Hindlimb muscle (tissue), 1 donor: ENCODE measurements at places on chromosomes 16 and 17.

GRCh38 chr17:32940706-32941390 is 12.9 kb downstream of the TMEM98 start:
- DNase-seq = no peak

DNA sequence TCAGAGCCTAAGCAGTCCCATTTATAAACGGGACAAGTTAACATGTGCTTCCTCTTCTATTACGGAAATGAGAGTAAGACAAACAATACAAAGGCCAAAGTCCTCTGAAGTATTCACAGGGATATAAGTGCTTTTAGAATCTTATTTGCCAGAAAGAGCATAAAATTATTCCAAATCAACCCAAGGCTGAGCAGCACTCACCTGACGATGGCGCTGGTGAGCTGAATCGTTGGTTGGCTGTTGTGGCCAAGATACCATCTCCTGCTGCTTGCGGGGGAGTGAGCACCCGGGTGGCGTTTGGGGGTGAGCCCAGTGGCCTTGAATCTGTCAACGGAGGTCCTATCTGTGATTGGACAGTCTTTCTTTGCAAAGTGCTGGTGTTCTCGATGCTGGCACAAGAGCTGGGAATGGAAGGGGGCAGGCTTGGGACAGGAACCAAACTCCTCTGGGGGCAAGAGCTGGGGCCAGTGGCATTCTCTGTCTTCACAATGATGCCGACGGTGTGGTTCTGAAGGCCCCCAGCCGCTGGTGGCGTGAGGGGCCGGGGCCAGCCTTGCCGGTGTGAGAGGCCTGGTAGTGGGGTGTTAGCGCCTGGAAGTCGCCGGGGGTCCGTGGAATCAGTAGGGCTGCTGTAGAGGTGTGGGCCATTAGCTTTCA is 9.5 kb upstream of the DHRS13 start:
- no peak for DNase-seq

- no peak for DNase-seq
These were observed 371.9 kb downstream of the HS3ST3B1 start for GRCh38 chr17:14672830-14673229.

- DNase-seq = no peak
These were observed 219.9 kb downstream of the C16orf78 start for GRCh38 chr16:49593424-49594040.

DNA sequence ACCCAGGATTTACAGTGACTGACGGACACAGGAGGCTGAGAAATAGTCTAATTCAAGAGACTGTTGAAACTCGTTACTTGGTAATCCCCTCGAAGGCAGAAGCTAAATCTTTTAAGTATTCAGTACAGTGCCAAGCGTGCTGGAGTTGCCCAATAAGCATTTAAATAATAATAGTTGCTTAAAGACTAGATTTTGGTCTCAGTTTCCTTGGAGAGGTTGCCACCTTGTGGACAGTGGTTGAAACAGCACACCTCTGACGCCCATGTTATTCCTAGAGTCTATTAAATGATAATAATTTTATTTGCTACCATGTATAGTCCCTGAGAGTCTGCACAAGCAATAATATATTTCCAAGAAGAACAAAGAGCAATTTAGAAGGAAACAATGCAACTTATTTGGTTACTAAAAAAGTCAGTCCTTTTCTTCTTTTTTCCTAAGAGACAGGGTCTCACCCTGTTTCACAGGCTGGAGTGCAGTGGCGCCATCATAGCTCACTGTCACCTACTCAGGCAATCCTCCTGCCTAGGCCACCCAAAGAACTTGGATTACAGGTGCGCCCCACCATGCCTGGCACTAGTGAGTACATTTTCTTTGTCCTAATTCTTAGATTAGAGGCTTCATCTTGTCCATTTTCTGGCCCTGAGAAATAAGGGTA is 138.0 kb upstream of the NUDT7 start:
- peak; percentile 40 for DNase-seq

- DNase-seq = no peak
These were observed 37.8 kb downstream of the TMEM235 start for GRCh38 chr17:78268951-78269905.

- DNase-seq = peak; percentile 11
These were observed 33.8 kb upstream of the SBK1 start for GRCh38 chr16:28258567-28258966.

GRCh38 chr17:40694584-40694983 is 9.0 kb downstream of the KRT24 start:
- DNase-seq = no peak

DNA sequence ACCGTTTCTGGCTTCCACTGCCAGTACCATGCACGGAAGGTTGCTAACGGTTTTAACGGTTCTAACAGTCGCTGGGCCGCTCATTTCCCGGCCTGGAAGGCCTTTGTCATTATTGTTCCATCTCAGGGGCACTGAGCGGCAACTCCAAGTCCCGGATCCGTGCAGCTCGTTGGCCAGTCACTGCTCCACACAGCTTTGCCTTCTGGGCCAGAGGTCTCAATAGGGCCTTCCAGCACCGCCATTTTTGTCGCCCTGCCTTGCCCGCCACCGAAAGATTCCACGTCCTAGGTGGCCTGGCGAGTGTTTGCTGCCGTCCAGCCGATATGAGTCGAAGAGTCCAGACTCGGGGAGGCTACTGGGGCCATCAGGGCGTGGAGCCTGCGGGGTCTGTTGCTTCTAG is 30.3 kb upstream of the ATF7IP2 start:
- no peak for DNase-seq

- DNase-seq = no peak
These were observed 243.5 kb downstream of the GSG1L start for GRCh38 chr16:27819881-27820610.

DNA sequence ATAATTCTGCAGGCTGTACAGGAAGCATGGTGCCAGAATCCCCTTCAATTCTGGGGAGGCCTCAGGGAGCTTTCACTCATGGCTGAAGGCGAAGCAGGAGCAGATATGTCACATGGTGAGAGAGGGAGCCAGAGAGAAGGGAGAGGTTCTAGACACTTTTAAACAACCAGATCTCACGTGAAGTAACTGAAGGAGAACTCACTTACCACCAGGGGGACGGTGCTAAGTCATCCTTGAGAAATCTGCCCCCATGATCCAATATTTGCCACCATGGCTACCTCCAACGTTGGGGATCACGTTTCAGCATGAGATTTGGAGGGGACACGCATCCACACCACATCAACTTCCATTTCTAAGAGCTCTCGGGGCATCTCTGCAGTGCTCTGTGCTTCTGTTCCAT is 37.4 kb upstream of the GNA13 start:
- DNase-seq = no peak

GRCh38 chr17:74831444-74832146 is 28.1 kb downstream of the GRIN2C start:
- no peak for DNase-seq

- DNase-seq = no peak
These were observed 608 bp upstream of the COX10 start for GRCh38 chr17:14068542-14069250.

GRCh38 chr17:38428112-38428642 is at the start of gene ARHGAP23:
ARHGAP23 (plus strand) TSS chr17:38428464; CDS start chr17:38428486, 22 bp downstream.
- DNase-seq = no peak

- DNase-seq = no peak
These were observed 75.5 kb upstream of the GNG13 start for GRCh38 chr16:876041-876335.

DNA sequence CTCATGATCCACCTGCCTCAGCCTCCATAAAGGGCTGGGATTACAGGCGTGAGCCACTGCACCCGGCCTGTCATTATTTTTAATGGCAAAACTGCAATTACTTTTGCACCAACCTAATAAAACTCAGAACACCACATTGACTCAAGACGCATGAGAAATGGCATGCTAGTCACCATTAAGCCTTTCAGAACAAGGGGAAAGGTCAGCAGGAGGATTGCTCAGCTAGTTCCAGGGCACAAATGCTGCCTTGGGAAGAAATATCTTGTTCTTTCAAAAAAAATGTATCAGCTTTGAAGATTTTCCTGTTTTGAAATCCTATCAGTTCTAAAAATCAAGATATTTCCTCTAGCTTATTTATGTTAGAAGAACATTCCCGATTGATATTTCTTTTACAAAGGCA is 32.4 kb upstream of the CDYL2 start:
- DNase-seq = no peak

DNA sequence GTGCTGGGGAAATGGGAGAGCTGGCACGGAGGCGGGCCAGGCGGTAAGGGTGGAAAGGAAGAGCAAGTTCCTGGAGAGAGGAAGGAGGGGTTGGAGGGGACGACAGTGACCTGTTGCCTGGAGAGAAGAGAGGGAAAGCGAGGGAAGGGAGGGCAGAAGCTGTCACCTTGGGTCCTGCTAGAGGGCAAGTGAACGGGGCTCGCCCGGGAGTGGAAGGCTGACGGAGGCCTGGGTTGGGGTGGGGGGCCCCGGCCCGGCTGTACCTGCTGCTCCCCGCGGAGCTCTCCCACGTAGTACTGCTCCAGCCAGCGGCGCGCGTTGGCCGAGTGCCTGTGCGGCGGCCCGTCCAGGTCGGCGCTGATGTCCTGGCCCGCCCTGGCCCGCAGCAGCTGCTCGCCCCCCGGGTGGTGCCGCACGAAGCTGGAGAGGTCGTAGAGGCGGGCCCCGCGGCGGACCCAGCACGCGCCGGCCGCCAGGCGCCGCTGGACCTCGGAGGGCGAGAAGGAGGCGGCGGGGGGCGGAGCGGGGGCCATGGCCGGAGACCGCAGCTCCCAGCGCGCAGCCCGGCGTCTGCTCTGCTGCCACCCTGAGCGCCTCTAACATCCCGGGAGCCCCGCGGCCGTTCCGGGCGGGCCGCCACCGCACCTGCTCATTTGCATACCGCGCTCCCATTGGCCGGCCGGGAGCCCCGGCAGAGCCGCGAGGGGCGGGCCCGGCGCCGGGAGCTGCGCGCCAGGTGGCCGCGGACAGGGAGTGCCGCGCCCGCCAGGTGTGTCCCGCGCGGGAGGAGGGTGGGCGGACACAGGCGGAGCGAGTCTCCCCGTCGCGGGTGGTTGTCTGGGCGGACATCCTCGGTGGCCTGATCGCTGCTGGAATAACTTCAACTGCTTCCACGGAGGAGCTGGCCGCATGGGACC is at the start of gene FA2H:
Gene FA2H, minus strand, starts transcription at position 598 of the 917 bp plus-strand sequence. Its CDS starts 65 bp downstream, at position 533.
- DNase-seq = peak; percentile 38

DNA sequence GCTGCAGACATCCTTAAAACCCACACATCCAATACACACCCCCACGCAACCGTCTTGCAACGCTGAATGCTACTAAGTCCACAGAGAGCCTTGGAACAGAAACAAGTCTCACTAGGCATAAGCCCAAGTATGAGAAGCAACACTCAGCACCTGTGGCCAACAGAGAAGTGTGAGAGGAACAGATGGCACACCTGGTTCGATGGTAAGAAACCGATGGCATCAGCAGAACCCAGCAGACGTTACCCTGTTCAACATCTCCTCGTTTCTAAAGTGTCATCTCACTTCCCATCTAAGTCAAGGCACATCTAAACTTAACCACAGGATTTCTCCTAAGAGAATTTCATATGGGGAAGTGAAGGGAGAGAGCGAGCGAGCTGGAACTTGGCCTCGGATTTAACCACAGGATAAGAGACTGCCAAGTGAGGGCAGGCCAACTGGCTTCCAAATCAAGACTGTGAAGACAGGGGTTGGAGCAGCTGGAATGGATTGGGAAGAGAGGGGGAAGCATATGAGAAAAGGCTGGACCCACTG is 41.0 kb downstream of the NXPH3 start:
- peak; percentile 47 for DNase-seq

DNA sequence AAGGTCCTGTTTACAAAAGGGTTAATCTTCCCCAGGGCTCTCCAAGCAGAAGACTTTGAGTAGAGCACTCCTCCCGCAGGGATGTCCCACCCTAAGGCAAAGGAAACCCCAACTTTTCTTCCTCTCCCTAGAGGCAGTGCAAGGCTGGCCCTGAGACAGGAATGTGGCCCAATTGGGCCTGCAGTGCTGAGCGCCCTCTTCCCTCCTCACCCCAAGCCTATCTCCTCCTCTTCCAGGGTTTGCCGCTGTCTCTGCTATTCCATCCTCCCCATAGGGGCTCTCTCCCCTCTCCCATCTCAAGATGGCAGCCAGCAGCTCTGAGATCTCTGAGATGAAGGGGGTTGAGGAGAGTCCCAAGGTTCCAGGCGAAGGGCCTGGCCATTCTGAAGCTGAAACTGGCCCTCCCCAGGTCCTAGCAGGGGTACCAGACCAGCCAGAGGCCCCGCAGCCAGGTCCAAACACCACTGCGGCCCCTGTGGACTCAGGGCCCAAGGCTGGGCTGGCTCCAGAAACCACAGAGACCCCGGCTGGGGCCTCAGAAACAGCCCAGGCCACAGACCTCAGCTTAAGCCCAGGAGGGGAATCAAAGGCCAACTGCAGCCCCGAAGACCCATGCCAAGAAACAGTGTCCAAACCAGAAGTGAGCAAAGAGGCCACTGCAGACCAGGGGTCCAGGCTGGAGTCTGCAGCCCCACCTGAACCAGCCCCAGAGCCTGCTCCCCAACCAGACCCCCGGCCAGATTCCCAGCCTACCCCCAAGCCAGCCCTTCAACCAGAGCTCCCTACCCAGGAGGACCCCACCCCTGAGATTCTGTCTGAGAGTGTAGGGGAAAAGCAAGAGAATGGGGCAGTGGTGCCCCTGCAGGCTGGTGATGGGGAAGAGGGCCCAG is 1.0 kb downstream of the PRRT2 start:
- DNase-seq = no peak

- no peak for DNase-seq
These were observed 23.1 kb downstream of the SPHK1 start for GRCh38 chr17:76407509-76407908.

- no peak for DNase-seq
These were observed 27.8 kb downstream of the MARCHF10 start for GRCh38 chr17:62780269-62780668.

GRCh38 chr16:48860341-48860740 is 250.4 kb upstream of the N4BP1 start:
- DNase-seq = no peak

GRCh38 chr16:12674071-12674470 is 129.6 kb downstream of the CPPED1 start:
- DNase-seq = no peak

DNA sequence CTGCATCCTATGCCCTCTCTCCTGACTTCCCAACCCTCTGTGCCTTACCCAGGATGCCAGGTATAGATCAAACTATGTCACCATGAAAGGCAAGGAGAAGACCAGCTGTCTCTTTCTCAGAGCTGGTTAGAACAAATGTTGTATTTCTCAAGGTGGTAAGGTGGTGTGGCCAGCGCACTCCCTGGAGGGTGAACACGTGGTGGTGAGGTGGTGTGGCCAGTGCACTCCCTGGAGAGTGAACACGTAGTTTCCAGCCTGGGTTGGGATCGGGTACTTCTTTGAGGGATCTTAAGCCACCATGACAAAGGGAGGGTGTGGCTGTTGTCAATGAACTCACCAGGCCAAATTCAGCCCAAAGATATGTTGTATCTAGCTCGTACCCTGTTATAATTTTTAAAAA is 26.8 kb downstream of the KATNIP start:
- no peak for DNase-seq

DNA sequence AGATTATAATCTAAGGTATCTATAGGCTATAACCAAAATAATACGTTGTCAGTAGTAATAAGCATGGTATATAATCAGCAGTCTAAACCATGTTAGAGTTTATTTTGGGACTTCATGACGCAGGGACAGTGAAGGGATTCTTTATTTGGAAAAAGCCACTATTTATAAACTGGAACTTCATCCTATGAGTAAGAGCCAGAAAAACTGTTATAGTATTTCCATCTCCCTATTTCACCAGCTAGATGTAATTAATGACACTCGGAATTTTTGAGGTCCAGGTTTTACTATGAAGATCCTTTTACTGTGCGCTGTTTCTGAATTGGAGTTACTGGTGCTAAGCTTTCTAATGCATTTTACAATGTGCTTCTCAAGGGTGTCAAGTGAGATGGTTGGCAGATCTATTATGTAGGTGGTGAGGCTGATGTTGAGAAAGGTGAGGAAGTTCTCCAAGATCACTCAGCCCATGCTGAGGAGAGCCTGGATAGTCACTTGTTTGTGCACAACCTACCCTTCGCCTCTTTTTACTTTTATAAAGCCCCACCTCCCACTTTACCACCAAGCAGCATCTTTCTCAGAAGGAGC is 149.3 kb downstream of the MSI2 start:
- peak; percentile 34 for DNase-seq
